ENCODE measurements at places on chromosomes 3 and 15.

DNA sequence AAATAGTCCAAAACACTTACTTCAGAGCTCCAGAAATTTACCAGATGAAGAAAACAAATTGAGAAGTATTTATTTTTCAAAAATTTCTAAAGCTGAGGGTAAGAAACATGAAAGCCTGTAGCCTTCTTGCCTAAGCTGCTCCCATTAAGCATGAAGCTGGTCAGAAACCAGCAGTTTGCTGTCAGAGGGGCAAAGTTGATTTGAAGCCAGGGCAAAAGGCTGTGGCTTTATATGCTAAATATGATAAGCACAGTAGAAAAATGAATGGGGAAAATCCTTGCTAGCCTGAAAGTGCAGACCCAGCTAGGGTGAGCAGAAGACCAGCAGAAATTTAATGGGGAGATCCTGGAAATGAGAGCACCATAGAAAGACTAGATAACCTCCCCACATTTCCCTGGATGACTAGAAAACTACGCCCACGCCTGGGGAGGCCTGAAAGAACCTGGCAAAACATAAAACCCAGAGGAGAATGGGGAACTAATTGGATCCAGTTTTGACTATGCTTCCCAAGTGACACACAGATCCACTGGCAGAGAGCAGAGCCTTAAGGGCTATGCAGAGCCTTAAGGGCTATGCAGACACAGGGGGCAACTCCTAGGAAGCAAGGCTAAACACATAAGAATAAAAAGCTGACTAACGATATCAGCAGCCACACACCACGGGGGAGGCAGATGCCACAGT lies 43.0 kb upstream of the HEG1 start:
- no peak for DNase-seq

DNA sequence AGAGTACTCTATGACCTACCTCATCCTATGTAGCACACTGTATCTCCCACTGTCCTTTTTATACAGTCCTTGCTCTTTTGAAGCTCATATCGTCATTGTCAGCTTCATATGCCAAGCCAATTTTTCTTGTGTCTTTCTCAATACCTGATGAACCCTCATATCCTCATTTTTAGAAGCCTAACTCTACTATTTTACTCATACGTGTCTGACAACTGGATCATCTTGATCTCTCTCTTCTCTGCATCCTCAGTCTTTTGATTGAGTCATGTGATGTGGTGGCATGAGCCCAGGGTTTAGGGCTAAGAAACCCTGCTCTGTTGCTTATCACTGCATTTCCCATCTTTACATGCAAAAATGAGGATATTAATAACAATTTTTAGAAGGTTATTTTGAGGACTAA lies 352.0 kb downstream of the LPP start:
- no peak for DNase-seq

DNA sequence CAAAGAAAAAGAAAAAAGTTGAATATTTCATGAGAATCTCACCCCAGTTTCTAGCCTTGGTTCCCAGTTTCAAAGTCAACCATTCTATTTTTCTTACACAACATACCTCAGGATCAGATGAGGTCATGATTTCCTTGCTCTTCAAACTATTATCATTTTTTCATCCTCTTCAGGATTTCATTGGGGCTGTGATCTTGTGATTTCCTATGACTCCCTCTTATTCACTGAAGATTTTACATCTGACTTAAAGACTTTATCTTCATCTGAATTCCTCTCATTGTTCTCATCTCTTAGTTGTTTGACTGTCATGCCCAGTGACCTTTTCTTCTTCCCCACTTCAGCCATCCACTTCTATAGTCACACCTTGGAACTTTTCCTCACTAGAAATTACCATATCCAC lies 3.1 kb upstream of the C3orf33 start:
- DNase-seq = no peak

GRCh38 chr15:62734706-62735105 lies 307.8 kb upstream of the TPM1 start:
- no peak for DNase-seq

DNA sequence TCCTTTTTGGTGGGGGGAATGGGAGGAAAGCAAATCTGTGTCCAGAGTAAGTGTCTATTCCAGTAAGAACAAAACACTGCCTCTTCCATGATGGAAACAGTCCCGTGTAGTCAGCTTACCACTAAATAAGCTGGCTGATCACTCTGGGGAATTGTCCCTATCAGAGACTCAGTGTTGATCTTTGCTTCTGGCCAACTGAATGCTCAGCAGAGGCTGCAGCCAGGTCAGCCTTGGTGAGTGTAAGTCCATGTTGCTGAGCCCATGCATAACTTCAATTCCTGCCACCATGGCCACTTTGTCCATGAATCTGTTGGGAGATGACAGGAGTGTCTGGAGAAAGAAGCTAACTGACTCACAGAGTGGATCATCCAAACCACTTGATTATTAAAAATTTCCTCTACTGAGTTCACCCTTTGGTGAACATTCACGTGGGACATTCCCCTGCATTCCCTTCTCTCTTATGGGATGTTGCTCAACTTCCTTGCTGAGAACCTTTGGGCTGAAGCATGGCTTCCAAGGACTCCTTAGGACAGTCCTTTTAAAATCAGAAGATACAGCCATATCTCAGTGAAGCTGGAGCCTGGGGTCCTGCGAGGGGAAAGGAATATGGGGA lies 33.9 kb upstream of the XCR1 start:
- DNase-seq = no peak
